ENCODE measurements at places on chromosomes 1 and 21. TPM values are rescaled to one million over a fixed set of nuclear protein-coding genes. Genes with fewer than 3 reads are reported as not detected.

- peak; percentile 48 for DNase-seq
Measured at GRCh38 chr1:117060441-117061317, 553 bp downstream of the TTF2 start.

DNA sequence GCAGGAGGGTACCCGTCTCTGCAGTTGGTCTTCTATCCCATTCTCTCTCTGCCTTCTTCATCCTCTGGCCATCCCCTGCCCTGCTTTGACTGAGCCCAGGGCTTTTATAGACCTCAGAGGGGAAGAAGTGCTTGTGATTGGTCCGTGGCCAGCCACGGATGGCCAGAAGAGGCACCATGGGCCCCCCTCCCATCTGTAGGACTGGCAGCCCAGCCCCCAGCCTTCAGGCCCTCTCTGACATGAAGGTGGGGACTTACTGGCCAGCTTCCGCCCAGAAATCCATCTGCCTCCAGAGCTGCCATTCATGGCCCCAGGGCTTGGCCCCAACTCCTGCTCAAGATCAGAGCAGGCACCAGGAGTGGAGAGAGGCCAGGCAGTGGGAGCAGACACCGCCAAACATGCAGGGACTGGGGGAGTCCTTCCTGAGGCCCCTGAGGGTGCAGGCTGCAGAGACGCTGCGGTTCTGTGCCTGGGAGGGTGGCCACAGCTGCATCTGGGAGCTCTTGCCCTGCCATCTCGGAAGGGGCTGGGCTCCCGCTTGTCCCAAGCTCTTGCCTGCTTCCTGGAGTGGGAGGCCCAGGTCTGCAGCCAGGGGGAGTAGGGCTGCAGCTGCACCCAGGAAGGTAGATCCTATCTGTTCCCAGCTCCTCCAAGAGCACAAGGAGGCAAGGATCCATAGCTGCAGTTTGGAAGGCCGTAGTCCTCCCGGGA is 698.6 kb upstream of the B3GALT2 start:
- DNase-seq = no peak

DNA sequence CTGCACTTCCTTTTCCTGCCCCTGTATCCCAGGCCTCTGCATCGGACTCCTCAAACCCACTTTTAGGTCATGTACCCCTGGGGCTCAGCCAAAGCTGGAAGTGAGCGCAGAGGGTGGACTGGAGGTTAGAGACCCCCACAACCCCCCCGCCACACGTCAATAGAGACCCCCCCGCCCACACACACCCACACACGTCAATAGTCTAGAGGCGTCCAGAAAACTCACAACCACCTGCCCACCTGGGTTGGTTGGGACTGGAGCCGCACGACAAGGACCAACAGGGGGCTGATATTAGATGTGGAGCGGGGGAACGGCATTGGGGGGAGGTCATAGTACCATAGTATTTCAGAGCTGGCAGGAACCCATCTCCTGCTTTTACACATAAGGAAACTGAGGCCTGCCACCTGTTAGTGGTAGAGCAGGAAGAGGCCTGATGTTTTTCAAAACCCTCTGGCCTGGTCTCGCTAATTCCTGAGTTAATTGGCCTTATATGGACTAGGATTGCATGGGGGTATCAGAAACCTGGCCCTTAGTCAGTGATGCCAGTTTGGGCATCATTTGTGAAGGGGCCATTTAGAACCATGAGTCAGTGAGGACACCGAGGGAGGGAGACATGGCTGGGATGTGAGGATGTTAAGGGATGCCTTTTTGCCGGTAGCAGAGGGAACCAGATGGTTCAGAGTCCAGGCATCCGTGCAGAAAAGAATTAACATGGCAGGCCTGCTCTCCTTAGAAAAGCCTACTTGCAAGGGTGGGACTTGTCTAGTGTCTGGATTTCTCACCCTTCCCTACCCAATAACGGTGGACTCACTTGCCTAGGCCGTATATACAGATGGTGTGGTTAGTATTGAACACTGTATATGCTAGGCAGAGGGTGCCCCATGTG is 1.1 kb downstream of the NENF start:
- DNase-seq = peak; percentile 28

Gene FMN2
- total RNA-seq = 19.8 TPM

DNA sequence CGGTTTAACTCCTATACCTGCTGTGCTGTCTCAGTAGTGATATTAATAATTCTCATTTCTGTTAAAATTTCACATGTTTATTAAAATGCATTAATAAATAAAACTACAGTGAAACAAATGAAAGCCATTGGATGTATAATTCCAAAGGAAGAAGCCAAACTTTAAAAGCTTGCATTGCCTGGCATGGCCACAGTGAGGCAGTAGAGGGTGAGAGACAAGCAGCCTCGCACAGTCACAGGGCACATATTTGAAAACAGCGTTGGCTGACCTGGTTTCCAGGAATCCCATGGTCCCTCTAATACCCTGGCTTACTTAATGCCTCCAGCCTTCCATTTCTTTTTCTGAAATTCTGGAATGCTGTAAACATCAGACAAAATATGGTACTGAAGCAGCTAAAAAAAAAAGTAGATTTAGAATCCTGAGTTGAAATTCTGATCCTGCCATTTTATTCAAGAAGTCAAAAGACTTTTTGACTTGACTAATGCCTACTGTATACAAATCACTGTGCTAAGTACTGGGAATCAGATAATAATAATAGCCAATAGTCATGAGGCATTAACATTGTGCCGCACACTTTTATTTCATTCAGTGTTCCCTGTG is 6.7 kb upstream of the RNASEL start:
- peak; percentile 51 for DNase-seq

DNA sequence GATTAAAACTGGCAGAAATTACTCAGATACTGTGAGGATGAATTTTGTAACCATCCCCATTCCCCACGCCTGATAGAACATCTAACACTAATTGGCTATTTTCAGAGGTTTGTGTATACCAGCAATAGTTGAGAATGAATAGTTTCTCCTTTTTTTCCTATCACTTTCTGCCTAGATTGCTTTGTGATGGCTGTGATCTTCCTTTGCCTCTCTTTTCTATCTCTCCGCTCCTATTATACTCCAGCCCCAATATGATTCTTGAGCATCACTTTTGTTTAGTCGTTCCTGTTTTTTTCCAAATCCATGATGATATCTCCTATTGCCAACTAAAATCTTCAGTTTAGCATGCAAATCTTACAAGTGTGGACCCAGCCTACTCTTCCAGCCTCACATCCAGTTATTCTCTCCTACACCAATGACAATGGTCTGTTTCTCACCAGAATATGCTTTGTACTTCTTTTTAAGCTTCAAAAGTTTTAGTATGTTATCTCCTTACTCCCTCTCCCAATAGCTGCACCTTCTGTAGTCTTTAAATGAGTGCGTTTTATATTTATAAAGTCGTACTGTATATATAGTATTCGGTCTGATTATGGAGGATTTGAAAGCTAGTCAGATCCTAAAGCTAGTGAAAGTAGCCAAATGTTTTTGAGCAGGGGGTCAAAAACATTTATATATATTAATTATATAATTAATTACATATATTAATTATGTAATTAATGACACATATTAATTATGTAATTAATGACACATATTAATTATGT is 25.2 kb downstream of the MAGI3 start:
- DNase-seq = peak; percentile 8

GRCh38 chr1:204841798-204842197 is 28.9 kb upstream of the NFASC start:
- no peak for DNase-seq

Gene NBPF6
- 2.5 TPM for total RNA-seq

DNA sequence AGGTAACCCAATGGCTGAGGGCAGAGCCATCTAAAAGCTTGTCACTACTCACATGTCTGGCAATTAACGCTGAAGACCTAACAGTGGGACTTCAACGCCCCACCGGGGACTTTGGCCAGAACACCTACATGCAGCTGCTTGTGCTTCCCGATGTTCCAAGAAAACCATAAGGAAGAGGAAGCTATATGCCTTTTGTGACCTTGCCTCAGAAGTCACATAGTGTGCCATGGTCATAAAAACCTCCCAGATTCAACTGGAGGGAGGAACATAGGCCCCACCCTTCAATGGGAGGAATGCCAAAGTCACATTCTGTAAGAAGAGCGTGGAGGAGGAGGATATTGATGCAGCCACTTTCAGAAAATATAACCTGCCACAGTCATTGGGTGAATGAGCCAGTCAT is 147.8 kb upstream of the MAGI3 start:
- no peak for DNase-seq

GRCh38 chr1:199725002-199725565 is 302.4 kb upstream of the NR5A2 start:
- DNase-seq = no peak

Gene LPGAT1
- total RNA-seq = 29.0 TPM

Gene TPTE
- total RNA-seq = 3.1 TPM

DNA sequence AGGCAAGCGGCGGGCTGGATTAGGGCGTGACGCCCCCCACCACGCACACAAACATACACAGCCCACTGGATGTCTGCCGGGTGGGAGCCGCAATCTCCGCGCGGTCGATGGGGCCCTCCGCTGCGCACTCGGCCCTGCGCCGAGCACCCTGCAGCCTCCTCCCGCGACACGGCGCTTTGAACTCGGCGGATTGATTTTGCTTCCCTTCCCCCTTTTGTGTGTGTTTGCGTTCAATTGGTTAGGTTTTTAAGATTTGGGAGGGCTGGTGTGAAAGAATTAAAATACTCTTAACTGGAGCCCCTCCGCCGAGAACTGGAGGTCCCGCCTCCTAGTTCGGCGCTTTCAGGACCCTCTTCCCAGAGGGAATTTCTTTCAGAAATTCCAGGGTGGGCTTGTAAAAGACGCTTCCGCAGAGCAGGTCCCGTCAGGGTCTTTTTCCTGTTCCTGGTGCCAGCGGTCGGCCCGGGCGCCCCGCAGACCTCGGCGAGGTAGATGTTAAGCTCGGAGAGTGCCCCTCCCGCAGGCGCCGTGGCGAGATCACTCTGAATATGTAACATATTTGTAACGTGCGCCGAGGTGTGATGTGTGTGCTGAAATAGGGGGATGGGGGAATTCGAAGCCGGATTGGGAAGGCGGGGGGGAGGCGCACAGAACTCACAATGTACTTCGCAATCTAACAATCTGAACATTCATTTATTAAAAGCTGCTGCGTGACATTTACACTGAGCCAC is 8.0 kb upstream of the BARHL2 start:
- no peak for DNase-seq

GRCh38 chr21:45323487-45324311 is 36.0 kb upstream of the POFUT2 start:
- DNase-seq = peak; percentile 68
